NCI-H82 (cell line): ENCODE measurements at places on chromosomes 2 and 18.

DNA sequence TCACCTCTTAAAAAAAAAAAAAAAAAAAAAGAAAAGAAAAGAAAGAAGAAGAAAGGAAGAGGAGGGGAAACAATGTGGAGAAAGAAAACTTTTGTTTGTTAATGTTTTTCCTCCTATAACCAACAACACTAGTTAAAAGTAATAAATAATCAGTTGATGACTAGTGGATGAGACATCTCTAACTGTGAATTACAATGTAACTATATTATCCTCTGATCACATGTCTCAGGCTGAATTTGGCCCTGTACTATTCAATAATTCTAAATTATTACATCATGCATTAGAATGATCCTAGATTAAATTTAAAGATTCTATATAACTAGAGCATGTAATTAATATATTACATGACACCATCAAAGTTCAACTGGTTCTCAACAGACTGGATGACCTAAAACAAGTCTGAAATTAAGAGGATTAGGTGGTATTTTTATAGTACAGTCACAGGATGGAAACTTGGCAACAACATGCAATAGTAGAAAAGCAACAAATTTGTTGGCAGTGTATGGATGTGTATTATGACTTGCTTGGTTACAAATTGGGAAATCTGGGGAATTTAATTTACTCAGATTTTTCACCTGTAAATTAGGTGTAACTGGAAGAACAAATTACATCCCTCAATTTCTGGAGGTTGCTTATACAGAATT lies 269.3 kb upstream of the SETBP1 start:
- no peak for DNase-seq

- peak; percentile 90 for DNase-seq
Measured at GRCh38 chr2:46299365-46300263, 2.4 kb downstream of the EPAS1 start.

GRCh38 chr2:27263287-27264252 lies 723 bp upstream of the SLC30A3 start:
- DNase-seq: peak; percentile 69

- DNase-seq: peak; percentile 65
Measured at GRCh38 chr2:224056889-224057288, 17.8 kb upstream of the SERPINE2 start.

DNA sequence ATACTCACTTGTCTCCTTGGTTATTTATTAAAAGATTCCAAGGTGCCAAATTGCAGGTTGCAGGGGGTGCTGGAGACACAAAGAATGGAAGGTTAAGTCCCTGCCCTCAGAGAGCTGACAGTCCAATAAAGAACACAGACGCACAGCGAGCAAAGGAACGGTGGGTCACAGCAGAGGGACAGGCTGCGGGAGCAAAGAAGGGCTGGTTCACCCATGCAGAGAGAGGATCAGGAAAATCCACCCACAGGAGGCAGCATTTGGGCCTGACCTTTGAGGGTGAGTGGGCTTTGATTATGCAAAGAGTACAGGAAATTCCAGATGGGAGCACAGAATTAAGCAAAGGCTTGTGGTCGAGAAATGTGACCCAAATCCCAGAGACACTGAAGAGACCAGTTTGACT lies 45.0 kb downstream of the ZBTB7C start:
- no peak for DNase-seq

DNA sequence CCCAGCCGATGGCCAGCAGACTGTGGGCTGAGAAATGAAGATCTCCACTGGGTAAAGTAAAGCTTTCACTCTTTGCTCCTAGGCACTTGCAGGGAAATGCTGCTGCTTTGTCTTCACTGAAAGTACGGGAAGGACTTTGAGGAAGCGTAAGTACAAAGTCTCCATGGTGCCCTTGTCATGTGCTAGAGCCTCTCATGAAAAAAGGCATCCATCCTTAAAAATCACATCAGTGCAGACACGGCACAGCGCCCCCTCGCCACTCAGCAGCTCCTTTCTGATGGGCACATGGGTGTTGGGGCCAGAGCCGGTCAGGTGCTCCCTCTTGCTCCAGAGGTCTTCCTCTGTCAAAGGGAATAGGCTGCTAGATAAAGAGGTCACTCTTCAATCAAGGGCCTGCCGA lies 109.0 kb upstream of the STPG4 start:
- no peak for DNase-seq

- DNase-seq: peak; percentile 92
Measured at GRCh38 chr2:148968776-148969319, 69.7 kb upstream of the LYPD6B start.

GRCh38 chr2:181566334-181567032 lies 90.4 kb downstream of the CERKL start:
- no peak for DNase-seq

DNA sequence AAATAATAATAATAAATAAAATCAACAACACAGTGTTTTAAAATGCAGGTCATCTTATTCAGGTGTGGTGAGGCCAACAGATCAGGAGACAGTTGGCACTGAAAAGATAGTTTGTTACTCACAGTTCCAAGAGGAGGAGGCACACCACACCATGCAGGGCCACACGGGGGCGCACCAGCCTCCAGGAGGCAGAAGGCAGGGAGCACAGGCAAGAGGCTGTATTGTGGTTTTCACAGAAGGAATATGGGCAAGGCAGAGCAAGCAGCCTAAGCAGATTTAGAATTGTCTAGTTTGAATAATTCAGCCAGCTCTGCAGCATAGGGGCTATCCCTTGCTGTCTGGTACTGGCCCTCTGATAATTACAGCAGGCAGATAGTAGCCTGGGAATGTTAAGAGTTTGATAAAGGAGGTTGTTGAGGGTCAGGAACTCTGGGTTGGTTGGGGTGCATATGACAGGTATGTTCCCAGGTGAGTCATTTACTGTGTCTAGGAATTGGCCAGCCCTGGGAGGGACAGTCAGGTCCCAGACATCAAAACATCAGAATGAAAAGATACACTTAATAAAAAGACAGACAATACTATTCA lies 31.3 kb downstream of the KIAA2012 start:
- peak; percentile 86 for DNase-seq

DNA sequence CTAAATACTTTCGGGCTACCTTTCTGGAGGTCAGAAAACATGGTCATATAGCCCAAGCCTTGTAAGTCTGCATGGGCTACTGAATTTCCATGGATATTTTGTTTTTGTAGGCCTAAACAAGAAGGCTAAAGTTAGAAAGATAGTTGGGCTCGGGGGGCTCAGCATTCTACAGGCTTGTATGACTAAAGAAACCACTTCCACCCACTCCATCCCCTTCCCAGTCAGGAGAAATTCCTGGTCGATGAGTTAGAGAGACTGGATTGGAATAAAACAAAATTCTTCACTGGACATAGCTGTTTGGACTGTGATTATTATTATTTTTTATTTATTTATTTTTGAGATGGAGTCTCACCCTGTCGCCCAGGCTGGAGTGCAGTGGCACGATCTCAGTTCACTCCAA lies 539.4 kb upstream of the TNP1 start:
- DNase-seq: no peak

GRCh38 chr2:241739651-241740050 lies 5.2 kb downstream of the D2HGDH start:
- no peak for DNase-seq

- DNase-seq: no peak
Measured at GRCh38 chr2:16326711-16327300, 338.8 kb downstream of the CYRIA start.

DNA sequence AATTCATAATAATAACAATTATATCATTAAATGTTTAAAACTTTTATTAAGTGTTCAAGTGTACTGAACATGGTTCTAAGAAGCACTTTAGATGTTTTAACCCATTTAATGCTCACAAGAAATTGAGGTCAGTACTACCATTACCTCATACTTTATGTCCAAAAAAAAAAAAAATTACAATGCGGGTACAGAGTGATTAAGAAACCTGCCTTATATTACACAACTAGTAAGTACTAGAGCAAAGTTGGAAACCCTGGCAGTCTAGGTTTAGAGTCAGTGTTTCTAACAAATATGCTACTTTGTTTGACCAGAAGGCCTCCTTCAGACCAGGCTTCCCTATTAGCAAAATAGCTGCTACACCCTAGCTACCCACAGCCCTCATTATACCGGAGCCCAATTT lies 28.5 kb downstream of the PLEKHM3 start:
- no peak for DNase-seq

GRCh38 chr2:110157153-110157793 lies 41.7 kb upstream of the MALL start:
- peak; percentile 60 for DNase-seq

DNA sequence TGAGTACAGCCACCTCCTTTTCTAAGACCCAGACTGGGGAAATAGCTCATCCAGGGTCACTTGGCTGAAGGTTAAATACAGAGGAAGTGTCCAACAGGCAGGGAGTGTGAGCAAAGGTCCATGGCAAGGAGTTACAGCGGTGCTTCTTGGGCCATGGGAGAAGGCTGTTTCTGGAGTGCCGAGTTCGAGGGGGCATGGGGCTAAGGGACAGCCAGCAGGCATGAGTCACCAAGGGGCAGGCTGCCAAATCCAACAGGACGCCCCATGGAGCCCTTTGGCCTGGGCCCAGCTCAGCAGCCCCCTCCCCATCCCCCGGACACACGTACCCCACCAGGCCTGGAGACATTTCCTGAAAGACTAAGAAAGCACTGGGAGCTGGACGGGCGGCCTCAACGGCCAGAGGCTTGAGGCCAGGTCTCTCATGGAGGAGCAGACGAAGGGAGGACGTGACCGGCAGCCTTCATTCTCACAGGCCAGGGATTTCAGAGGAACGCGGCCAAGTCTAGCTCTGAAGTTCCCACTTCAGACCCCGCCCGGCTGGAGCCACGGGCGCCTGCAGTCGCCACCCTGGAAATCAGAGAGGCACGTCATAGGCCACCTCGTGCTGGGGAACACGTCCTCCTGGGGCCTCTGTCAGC lies 160.4 kb downstream of the SMAD7 start:
- DNase-seq: no peak

- no peak for DNase-seq
Measured at GRCh38 chr18:21261352-21261751, 19.3 kb downstream of the GREB1L start.

DNA sequence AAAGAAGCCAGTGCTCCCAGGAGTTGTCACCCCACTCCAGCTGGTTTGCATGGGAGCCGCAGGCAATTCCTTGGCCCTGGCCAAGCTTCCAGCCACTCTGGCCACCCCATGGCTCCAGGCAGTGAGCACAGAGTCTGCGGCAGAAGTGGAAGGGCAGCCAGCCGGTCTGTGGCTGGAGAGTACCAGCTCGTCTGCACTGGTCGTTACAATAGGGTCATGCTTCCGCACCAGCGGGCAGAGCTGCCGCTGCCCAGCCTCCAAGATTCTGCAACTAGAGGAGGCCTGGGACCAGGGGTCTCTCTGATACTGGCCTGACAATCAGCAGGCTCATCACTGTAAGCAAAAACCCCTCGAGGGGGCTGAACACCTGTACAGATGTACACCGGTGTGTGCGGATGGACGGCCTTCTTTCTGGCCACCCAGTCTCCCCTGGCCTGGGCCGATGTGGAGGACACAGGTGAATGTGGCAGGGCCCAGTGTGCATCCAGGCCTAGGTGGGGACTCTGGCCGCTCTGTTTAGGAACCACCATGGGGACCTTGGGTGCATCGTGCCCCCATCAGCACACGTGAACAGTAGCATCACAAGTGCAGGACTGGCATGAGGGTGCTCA lies 51.9 kb upstream of the ODC1 start:
- DNase-seq: no peak

- DNase-seq: no peak
Measured at GRCh38 chr2:119673796-119674195, 5.2 kb upstream of the TMEM177 start.

DNA sequence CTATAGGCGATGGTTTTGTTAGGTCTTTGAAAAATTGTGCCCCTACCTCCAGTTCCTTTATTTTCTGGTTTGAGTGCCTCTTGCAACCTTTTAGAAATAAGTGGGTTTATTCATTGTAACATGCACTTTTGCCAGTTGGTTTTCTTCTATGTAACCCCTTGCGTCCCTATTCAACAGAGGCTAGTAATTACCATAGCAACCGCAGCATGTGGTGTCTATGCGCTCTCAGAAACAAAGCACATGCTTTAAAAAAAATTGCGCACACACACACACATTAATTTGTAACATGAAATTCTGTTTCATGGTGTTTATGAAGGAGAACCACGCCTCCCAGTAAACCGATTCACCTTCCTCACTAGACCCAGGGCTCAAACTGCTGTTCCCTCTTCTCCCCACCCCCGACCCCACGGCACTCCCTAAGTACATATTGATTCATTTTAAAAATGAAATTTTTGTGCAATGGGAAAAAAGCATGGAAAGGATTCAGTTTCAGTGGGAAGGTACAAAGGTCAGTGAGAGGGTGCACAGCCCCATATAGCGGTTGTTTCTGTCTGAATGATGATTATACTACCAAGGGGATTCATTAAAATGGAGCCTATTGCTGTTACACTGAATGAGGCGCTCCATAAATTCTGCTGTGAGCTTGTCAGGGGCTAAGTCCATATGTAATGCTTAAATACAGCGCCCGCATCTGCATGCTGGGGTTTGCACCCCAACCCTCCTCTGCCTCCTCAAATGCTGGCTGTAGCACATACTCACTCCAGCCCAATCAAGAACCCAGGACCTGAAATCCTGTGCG lies 206.9 kb downstream of the ICOS start:
- DNase-seq: no peak

DNA sequence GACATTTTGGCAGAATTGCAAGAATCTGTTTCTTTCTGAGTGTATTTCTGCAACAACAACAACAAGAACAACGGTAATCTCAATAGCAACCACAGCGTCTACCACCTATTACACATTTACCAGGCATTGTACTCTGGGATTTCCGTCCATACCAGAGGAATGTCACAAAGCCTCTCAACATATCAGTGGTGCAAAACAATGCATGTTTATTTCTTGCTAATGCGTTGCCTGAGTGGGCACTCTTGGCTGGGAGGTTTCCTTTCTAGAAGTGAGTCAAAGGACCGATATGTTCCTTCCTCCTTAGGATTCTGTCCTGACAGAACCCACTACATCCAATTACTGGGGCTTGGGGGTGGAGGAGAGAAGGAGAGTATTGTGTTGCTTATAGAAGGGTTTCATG lies 585.6 kb downstream of the TSN start:
- DNase-seq: no peak

- peak; percentile 85 for DNase-seq
Measured at GRCh38 chr2:204293884-204294747, 251.2 kb upstream of the PARD3B start.

GRCh38 chr2:102708847-102709559 lies 52.8 kb upstream of the TMEM182 start:
- DNase-seq: no peak

- no peak for DNase-seq
Measured at GRCh38 chr18:50802141-50802540, 17.7 kb downstream of the MRO start.
